ENCODE measurements at places on chromosomes 5 and 9.

DNA sequence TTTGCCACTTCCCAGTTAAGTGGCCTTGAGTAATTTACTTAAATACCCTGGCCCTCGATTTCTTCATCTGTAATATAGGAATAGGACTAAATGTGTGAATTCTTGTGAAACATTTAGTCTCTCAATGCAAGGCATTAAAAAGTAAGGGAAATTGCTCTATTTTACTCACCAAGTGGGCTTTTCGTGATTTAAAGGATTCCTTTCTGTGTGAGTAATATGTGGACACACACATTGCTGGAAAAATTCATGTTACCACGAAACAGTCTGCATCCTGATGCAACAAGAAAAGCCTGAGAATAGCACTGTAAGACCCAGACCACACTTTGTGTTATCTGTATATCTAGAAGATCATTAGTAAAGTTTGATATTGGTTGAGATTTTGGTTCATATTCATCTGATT is 1243.0 kb upstream of the CDH9 start:
- no peak for DNase-seq

GRCh38 chr5:78640662-78641474 is 7.7 kb downstream of the LHFPL2 start:
- no peak for DNase-seq

GRCh38 chr9:128523199-128523925 is 18.8 kb downstream of the GLE1 start:
- no peak for DNase-seq

GRCh38 chr5:23368393-23368792 is 139.0 kb upstream of the PRDM9 start:
- no peak for DNase-seq

DNA sequence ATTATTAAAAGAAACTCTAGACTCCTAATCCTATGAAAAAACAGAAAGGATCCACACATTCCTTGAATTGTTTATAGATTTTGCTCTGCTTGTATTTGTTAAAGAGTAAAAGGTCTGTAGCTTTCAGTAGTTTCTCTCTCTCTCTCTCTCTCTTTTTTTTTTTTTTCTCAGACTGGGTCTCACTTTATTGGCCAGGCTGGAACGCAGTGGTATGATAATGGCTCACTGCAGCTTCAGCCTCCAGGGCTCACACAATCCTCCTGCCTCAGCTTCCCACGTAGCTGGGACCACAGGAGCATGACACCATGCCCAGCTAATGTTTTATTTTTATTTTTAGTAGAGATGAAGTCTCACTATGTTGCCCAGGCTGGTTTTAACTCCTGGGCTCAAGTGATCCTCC is 9.3 kb downstream of the UGT3A2 start:
- no peak for DNase-seq

DNA sequence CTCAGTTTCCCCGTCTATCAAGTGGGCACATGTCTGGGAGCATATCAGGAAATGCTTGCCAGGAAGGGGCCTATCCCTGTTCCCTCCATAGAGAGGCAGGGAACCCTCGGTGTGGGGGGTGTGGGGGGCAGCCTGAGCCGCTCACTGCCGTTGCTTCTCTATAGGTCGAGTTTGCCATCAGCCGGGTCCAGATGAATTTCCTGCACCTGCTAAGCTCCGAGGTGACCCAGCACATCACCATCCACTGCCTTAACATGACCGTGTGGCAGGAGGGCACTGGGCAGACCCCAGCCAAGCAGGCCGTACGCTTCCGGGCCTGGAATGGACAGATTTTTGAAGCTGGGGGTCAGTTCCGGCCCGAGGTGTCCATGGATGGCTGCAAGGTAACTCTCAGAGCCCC is 13.8 kb upstream of the ORM1 start:
- DNase-seq: no peak

DNA sequence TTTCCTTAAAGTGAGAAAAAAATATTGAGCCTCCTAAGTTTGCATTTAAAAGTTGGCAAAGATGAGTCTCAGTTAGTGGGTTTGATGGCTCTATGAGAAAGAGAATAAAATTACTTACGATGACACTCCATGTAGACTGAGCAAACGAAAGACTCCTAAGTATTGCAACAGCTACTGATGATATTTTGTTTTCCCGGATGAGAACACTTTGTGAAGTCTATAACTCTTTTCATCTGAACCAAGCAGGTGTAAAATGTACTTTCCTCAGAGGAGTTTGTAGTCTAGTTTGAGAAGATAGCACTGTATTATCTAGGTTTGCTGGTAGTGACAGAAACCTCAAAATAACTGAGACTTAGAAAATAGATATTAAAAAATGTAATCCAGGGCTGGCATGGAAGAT is 1.7 kb upstream of the ITK start:
- no peak for DNase-seq

DNA sequence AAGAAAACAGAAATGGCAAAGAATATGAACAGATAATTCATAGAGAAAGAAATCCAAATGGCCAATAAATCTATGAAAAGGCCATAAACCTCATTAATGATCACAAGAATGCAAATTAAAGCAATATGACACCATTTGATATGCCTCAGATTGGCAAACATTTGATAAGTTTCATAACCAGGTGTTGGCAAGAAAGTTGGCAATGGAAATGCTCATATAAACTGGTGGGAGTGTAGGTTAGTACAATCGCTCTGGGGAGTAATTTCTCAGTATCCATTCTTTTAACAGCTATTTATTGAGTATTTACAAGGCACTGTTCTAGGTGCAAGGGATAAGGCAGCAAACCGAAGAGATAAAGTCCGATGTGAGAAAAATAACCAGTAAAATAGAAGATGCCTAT is 154.5 kb downstream of the TTLL11 start:
- no peak for DNase-seq

DNA sequence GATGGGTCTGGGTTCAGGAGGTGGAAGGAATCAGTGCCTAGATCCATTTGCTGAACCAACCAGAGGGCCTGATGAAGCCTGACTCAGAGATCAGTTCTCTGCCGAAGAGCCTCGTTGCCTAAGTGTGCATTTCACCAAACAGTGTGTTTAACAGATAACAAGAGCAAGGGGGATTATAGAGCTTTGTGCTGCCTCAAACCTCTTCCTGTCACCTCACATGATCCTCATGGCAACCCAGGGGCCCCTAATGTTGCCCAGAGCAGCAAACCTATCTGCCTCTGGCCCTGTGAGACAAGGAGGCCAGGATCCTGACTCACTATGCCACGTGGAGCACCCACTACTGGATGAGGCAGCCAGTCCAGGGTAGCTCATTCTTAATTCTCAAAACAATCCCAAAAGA is 66.3 kb upstream of the EPB41L4B start:
- no peak for DNase-seq

- DNase-seq: no peak
Measured at GRCh38 chr5:98755406-98755805, 18.1 kb upstream of the RGMB start.

DNA sequence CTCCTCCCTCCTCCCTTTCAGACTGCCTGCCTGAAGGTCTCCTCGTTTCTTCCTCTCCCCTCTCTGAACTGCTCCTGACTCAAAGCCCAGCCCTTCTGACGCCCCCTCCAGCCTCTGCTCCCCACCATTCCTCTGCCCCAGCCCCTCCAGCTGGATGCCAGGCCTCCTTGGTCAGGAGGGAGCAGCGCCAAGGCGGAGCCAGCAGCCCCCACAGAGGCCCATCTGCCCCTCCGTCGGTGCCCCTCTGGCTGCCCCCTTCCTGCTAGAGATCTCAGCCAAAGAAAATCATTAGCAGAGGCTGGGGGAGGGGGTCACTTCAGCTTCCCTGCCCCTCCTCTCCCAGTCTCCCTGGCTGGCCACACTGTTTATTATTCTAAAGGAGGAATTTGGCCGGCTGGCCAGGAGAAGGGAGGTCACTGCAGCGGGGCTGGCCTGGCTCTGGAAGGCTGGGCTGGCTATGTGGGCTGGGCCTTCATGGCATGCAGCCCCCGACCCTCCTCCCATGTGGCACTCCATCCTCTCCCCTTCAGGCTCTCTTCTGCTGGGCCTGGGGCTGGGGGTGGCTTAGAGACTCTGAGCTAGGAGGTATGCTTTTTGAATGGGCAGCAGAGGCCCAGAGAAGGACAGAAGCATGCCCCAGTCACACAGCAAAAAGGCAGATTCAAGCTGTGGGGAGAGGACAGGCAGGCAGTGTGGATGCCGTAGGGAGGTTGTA is 16.9 kb downstream of the PDGFRB start:
- DNase-seq: no peak

DNA sequence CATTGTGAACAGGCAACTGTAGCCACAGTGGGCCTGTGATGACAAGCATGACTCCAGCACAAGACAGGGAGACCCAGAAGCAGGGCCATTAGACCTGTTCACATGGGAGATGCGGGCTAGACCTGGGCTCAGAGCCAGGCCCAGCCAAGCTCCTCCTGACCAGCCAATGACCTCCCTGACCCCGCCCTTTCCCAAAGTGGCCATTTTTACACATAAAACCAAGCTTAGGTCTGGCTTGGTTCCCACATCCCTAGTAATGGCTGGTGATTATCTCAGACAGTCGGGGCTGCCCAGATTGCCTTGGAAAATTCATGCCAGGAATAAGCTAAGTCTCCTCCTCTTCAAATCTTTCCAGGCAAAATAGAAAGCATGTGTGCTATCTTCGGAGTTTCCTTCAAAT is 94.1 kb downstream of the FRMD3 start:
- no peak for DNase-seq

- DNase-seq: no peak
Measured at GRCh38 chr5:84438456-84438855, 53.8 kb upstream of the EDIL3 start.
